ENCODE measurements at places on chromosomes 1 and 21.

GRCh38 chr21:33774551-33774950 is 132.2 kb downstream of the ITSN1 start:
- DNase-seq, result no peak

DNA sequence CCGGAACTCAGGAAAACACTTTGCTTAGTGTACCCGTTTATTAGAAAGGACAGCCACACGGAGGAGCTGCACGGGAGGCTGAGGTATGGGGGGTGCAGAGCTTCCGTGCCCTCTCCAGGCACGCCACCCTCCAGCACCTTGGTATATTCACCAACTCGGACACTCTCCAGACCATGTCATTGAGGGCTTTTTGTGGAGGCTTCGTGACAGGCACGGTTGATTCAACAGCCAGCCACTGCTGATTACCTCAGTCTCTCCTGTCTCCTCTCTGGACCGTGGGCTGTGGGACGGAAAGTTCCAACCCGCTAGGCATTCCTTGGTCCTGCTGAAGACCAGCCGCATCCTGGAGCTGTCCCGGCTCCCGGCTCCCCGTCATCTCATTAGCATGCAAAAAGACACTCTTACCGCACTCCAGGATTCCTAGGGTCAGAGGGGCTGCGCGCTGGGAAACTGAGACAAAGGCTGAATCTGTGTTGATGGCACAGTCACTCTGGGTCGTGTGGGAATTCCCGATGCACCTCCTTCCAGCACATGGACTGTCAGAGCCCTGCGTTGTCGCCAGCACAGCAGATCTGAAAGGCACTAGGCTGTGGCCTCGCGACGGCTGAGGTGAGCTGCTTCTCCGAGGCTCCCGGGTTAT is 65.6 kb downstream of the PRKCZ start:
- peak; percentile 23 for DNase-seq

- no peak for DNase-seq
Observed at GRCh38 chr21:16199539-16199938, 469.8 kb downstream of the USP25 start.

- DNase-seq, result no peak
Observed at GRCh38 chr1:225449261-225449660, 21.4 kb upstream of the LBR start.

GRCh38 chr1:94591823-94592570 is 50.4 kb upstream of the F3 start:
- no peak for DNase-seq

DNA sequence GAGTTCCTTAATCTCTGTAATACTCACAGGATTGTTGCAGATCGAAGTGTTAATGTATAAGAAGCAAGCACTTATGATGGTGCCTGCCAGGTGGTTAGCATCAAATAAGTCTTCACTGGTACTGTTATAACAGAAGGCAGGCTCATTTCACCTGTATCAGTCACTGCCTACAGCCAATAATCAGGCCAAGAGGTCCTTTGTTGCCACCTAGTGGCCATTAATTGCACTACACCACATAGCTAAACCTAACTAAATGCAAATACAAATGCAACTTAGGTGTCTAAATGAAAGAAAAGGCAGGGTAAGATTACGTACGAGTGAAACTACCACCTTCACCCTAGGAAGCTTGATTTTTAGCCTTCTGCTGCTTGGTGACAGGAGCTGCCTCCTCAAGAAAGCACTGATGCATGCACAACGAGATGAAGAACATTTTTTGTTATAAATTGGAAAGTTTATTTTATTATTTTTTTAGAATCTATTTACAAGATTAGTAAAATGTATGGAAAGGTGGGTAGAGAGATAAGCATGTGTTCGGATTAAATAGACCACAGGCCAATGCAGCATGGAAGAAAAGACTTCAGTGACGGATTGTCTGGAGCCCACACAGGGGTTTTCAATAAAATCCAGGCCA is 334.8 kb upstream of the CAMK1G start:
- peak; percentile 51 for DNase-seq

DNA sequence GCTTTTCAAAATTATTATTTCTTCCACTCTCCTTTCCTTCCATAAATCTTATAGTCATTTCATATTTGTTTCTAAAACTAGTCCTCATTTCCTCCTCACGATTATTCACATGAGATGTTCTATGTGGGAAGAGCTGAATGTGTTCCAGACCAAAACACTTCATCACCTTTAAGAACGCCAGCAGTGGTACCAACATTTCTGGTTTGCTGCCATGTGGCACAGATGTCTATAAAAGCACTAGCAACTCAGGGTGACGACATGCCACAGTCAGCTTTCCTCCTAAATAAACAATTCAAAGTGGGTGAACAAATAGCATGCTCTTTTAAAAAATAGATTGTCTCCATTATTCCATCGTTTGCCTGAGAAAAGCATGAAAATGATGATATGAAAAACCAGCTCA is 1217.8 kb upstream of the ADGRL2 start:
- DNase-seq, result peak; percentile 3

DNA sequence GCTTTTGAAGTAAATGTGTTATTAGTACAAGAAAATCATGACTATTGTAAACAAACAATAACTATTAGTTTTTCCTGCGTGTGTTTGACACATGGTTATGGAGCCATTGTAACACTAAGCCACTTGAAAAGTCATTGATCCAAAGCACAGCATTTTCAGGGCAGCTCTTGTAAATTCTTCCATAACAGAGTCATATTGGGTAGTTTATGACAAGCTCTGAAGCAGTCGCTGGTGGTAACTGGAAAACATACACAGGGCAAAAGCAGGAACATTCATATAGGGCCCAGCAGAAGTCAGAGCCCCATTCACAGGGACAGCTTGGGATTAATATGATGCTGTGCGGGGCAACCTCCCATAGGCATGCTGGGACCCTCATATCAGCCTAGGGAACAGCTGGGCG is 483.2 kb upstream of the PTBP2 start:
- no peak for DNase-seq

GRCh38 chr1:97245682-97246081 is 524.1 kb downstream of the PTBP2 start:
- no peak for DNase-seq

DNA sequence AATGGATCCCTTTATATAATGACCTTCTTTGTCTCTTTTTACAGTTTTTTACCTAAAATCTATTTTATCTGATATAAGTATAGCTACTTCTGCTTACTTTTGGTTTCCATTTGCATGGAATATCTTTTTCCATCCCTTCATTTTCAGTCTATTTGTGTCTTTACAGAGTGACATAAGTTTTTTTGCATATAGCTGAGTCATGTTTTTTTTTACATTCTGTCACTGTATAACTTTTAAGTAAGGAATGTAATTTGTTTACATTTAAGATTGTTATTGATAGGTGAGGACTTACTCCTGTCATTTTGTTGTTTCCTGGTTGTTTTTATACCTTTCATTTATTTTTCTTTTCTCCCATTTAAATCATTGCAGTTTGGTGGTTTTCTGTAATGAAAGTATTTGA is 402.7 kb upstream of the ADGRL2 start:
- DNase-seq, result no peak

DNA sequence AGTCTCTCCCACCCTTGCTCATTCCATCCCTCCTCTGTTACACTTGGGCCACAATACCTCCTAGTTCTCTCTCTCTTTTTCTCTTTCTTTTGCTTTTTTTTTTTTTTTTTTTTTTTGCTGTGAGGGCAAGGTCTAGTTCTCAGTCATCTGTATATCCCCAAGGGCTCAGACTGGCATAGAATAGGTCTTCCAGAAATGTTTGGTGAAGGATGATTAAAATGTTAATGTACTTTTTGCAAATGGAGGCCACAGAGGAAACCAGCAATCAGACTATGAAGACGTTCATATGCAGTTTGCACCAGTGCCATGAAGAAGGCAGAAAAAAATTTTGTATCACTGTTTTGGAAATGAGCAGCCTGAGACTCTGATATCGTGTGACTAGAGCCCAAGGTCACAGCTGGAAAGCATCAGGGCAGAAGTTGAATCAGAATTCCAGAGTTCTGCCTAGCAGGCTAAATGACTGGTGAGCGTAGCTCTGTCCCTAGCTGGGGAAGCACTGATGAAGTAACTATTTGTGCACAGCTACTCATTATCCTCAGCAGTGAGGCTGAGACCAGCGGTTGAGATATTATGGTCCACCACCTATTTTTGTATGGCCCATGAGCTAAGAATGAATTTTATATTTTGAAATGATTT is 186.5 kb downstream of the TGFBR3 start:
- DNase-seq, result peak; percentile 95

GRCh38 chr21:32728848-32729247 is 1.0 kb upstream of the SYNJ1 start:
- DNase-seq, result no peak

GRCh38 chr21:44918581-44919033 is 2.1 kb downstream of the ITGB2 start:
- no peak for DNase-seq

DNA sequence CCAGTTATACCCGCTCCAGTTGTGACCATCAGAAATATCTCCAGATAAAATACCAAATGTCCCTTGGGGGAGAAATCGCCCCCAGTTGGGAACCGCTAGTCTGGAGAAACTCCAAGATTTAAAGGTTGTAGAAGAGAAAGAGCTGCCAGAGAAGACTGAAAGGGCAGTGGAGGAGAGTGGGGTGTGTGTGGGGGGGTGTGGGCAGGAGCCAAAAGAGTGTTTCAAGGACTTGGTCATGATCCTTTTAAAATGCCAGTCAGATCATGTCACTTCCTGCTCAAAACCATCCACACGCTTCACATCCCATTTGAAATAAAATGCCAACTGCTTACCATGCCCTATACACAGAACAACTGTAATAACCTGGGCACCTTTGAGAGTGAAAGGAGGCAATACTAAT is 3.4 kb upstream of the HEYL start:
- DNase-seq, result peak; percentile 80

Data from fibroblast of skin of back (primary cell).